Hypothalamus (tissue), 51 donors: ENCODE measurements at places on chromosomes 4 and X.

GRCh38 chrX:122641136-122641535 is 542.9 kb upstream of the GRIA3 start:
- DNase-seq = no peak

DNA sequence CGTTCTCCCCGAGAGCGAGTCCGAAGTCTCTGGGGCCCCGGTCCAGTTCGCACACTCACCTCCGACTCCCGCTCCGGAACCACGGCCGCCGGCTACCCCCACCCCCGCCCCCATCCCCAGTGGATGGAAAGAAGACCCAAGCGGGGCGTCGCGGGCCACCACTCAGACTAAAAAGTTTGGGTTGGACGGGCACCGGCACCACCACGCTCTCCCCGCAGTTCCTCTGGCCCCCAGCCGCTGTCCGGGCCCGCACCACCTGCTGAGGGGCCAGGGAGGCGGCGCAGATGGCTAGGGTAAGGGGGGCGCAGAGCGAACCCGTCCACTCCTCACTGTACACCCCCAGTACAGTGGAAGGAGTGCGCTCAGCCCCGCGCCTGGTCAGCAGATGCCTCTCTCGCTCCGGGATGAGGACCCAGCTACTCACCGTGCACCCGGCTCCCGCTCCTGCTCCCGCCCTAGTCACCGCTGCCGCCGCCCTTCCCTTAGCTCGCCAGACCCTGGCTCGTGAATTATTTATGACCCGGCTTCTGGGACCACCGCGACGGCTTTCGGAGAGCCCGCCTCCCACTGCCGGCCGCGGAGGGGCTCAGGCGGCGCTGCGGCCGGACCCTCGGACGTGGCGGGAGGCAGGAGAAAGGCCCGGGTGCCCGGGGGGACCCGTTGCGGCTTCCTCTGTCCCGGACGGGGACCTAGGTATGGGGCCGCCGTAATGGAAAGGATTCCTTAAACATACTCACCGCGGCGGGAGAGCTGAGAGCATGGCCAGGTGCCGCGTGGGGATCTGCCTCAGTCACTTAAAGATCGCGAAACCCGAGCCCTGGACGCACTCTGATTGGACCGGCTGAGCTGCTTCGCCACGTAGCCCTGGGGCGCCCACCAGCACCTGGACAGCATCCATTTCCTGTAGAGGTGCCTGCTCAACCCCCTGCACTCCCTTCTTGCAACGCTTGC is at the start of gene PROM1:
Gene PROM1, minus strand, starts transcription at position 783 of the 951 bp plus-strand sequence. CDS start 8,117 bp downstream, outside the sequence.
- no peak for DNase-seq

GRCh38 chr4:153137159-153137558 is 67.1 kb upstream of the TRIM2 start:
- DNase-seq = no peak

DNA sequence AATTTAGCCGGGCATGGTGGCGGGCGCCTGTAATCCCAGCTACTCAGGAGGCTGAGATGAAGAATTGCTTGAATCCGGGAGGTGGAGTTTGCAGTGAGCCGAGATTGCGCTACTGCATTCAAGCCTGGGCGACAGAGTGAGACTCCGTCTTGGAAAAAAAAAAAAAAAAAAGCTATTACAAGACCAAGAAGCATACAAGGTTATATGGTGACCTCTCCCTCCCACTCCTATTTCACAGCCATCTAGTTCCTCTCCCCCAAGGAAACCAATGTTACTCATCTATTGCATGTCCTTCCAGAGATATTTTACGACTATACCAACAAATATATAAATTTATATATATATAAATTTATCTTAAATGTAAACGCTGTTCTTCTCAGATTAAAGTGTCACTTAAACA is 3.2 kb downstream of the SLC9A7 start:
- no peak for DNase-seq

- DNase-seq = no peak
These were observed 907.8 kb downstream of the STPG2 start for GRCh38 chr4:97235521-97235920.

DNA sequence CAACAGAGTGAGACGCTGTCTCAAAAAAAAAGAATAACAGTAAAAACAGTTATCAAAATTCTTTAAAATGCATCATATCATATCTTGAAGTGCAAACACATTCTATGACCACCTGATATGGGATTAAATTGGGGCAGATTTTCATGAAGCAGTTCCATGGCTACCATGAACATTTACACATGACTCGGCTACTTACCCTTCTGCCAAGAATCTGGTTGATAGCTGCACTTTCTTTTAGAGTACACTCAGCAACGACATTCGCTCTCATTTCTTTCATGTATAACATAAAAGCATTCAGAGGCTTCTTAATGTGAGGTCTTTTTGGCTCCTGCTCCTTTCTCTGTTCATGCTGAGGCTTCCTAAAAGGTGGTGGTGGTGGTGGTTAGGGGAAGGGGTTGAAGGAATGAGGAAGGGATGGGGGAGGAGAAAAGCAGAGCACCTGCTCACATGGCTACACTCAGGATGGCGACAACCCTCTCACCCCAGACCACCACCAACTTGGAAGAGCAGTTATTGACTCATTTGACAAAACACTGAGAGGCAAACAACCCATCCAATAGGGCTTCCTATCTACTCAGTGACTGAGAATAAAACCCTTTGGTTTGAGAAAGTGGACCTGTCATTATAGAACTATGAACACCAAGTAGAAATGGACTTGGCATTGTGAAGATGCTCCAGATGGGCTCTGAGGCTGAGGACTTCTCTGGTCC is 88.5 kb downstream of the HADH start:
- DNase-seq = no peak

DNA sequence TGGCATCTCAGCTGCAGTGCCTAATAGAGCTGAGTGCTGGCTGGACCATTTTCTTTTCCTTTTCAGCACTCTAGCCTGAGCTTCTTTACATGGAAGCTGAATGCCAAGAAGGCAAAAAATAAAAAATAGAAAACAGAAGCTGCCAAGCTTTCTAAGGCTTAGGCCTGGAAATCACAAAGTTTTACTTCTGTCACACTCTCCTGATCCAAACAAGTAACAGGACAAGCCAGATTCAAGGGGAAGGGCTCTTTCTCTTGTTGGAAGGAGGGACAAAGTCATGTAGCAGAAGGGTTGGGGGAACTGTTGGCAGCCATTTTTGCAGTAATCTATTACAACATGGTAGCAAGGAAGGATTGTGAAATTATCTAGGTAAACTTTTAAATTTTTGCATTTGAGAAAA is 131.8 kb downstream of the MSL3 start:
- no peak for DNase-seq

DNA sequence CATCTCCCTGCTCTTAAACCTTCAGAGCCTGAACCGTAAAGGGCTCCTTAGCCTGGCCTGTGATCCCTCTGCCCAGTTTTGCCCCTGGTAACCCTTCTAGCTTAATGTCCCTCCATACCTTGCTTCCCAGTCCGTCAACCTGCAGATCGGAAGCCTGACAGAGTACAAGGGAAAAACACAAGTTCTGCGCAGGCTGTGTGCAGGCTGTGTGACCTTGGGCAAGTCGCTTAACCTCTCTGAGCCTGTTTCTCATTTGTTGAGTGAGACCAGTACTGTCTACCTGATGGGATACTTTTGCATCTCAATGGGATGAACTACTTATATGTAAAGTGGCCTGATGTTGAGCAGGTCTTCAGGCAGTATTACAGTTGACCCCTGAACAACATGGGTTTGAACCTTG is 1.7 kb downstream of the NSDHL start:
- DNase-seq = no peak

- no peak for DNase-seq
These were observed 151.6 kb downstream of the ARSF start for GRCh38 chrX:3192835-3193234.

DNA sequence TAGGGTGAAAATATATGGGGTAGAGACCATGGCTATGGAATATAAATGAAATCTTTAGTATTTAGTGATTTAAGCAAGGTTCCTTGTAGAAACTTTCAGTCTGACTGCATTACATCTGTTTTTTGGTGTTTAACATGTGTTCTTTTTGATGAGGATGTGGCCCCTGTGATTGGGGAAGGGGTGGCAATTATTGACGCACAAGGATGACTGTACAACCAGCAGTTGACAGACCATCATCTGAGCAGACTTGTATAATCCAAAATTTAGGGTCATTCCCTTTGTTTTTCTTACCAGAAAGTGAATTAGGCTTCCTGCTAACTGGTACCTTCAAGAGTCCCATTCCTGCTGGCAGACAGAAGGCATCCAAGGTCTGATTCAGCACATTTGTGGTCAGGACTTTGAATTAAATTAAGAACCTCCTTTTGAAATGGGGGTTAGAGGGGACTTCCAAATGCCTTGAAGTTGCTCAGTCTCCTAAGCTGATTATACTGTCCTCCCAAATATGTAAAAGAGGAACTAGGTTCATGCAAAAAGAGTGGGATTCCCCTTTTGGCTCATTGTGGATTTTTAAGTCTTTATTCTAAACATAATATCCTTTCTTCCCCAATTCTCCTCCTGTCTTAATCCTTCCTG is 112.4 kb upstream of the CXCL13 start:
- no peak for DNase-seq

DNA sequence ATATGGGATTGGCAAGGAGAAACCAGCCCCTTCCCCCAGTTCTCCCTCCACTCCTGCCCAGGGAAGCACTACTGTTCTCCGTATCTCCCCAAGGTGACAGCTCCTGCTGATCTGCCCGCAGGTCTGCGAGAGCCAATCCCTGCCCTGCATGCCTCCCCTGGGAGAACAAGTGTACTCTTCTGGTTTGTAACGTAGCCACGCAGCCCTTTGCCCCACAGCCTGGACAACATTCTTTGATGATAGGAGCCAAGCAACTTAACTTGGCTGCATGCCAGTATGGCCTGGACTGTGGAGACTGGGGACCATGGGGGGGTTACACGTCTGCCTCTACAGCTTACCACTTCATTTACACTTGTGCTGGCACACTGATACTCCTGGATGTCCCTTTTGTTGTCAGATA is 2.0 kb downstream of the STBD1 start:
- no peak for DNase-seq

GRCh38 chrX:144334577-144334976 is 450.7 kb downstream of the UBE2NL start:
- no peak for DNase-seq

DNA sequence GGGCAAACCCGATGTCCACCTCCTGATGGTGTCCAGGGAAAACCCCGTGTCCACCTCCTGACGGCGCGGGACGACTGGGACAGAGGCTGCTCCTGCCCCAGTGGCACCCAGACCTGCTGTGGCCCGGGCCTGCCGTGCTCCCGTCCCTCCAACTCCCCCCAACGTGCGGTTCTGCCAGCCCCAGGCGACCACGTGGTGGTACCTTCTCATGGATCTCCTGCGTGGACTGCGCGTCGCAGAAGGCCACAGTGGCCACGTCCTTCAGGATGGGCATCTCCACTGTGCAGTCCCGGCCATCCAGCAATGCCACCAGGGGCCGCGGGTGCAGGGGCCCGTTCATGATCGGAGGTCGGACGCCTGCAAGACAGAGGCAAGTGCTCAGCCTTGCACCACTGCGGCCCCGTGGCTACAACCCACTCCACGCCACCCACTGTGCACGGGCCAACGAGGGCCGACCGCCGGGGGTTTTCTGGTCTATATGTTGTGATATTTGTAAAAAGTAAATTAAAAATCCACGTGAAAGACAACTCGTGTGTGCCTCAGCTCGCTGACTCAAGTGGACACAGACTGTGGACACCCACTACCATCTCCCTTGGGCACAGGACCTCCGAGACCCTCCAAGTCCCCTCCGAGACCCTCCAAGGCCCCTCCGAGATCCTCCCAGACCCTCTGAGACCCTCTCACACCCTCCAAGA is 10.8 kb downstream of the CTBP1 start:
- DNase-seq = no peak

- DNase-seq = no peak
These were observed 211.3 kb downstream of the ARHGAP10 start for GRCh38 chr4:147943159-147943638.

- no peak for DNase-seq
These were observed 38.7 kb downstream of the HNRNPD start for GRCh38 chr4:82335043-82335442.

GRCh38 chrX:45758738-45759397 is 558.2 kb upstream of the DIPK2B start:
- no peak for DNase-seq

- DNase-seq = no peak
These were observed 99.7 kb upstream of the SLC7A11 start for GRCh38 chr4:138341739-138342415.

DNA sequence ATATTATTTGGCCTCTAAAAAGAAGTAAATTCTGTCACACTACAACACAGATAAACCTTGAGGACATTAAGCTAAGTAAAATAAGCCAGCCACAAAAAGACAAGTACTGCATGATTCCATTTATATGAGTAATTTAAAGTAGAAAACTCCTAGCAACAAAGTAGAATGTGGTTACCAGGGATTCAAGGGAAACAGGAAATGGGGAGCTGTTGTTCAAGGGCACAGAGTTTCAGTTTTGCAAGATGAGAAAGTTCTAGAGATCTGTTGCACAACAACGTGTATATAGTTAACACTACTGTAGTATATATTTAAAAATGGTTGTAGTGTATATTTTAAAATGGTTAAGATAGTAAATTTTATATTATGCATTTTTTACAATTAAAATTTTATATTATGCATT is 25.4 kb downstream of the SEC31A start:
- no peak for DNase-seq

DNA sequence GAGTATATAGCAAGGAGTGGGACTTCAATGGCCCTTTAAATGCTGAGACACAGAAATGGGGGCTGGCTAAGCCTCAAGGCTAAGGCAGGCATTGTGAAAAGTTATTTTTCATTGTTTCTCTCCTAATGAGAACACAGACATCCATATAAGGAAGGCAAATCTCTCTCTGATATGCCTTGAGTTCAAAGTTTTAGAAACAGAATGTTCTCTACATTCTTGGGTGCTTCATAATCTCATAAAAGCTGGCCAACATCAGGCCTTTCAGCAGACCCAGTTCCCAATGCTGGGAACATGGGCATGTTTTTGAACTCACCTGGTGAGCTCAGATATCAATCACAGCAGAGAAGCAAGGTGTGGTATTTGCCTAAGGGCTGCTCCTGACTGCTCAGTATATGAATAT is 19.4 kb upstream of the RAB40A start:
- no peak for DNase-seq

DNA sequence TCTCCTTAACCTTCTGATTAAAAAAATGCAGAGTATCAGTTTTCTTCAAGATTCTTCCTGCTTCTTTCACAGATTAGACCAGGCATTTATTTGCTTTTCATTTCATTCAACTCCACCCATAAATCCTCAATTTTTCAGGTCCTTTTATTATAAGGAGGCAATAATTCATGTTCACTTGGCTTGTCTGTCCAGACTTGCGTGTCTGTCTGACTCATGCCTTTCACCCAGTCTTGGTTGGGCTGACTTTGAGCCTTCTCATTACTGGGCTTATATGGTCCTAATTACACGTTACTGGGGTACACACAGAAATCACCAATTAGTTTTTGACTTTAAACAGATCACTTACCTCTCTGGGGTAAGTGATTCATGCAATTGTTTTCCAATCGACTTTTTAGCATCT is 48.8 kb upstream of the GALNT7 start:
- DNase-seq = no peak
